Fibroblast of lung (primary cell): ENCODE measurements at places on chromosomes 12 and 14. TPM values are rescaled to one million over a fixed set of nuclear protein-coding genes. Genes with fewer than 3 reads are reported as not detected.

PIK3C2G gene
- not detected in 2 replicates for total RNA-seq

CD163L1 gene
- 0.33 TPM in 1 of 2 replicates, not detected in the other for total RNA-seq

PHETA1 gene
- 3.8 and 4.1 TPM in 2 replicates for total RNA-seq

BICDL1 gene
- under 0.01 TPM in 1 of 2 replicates, not detected in the other for total RNA-seq

RNASE2 gene
- not detected in 2 replicates for total RNA-seq

MIP gene
- total RNA-seq = not detected in 2 replicates

DCTN2 gene
- 101 and 108 TPM in 2 replicates for total RNA-seq

MED13L gene
- 97.3 and 115 TPM in 2 replicates for total RNA-seq

TCL1B gene
- total RNA-seq = not detected in 2 replicates

EMP1 gene
- total RNA-seq = 27.5 and 53.5 TPM in 2 replicates

ASIC1 gene
- total RNA-seq = 1.7 and 1.8 TPM in 2 replicates

LUM gene
- 217 and 240 TPM in 2 replicates for total RNA-seq

STAB2 gene
- total RNA-seq = not detected in 2 replicates

ACVRL1 gene
- total RNA-seq = 20.8 and 36.2 TPM in 2 replicates

INHBE gene
- 9.2 and 26.4 TPM in 2 replicates for total RNA-seq

RBP5 gene
- total RNA-seq = 0.26 TPM in 1 of 2 replicates, not detected in the other

KCNC2 gene
- total RNA-seq = not detected in 2 replicates

MMP19 gene
- total RNA-seq = 3.3 and 7.1 TPM in 2 replicates

B4GALNT1 gene
- 0.51 and 2.3 TPM in 2 replicates for total RNA-seq

CLEC1B gene
- not detected in 2 replicates for total RNA-seq

LRP1-AS gene
- not detected in 2 replicates for total RNA-seq

PTPRR gene
- total RNA-seq = under 0.01 and 0.50 TPM in 2 replicates

KCTD10 gene
- total RNA-seq = 59.8 and 106 TPM in 2 replicates

TIMM9 gene
- total RNA-seq = 20.1 and 29.3 TPM in 2 replicates

OR4E2 gene
- not detected in 2 replicates for total RNA-seq
